ENCODE measurements at places on chromosomes 5 and 9.
A peak's percentile ranks its signal among the peaks of the same experiment; 100 is the strongest.

GRCh38 chr5:56564541-56565282, 250.6 kb upstream of the MAP3K1 start:
- DNase-seq: no peak

- no peak for DNase-seq
Observed at GRCh38 chr5:125484742-125485641, 738.6 kb upstream of the ZNF608 start.

- peak; percentile 12 for DNase-seq
Observed at GRCh38 chr5:62340392-62340791, 34.4 kb downstream of the KIF2A start.

DNA sequence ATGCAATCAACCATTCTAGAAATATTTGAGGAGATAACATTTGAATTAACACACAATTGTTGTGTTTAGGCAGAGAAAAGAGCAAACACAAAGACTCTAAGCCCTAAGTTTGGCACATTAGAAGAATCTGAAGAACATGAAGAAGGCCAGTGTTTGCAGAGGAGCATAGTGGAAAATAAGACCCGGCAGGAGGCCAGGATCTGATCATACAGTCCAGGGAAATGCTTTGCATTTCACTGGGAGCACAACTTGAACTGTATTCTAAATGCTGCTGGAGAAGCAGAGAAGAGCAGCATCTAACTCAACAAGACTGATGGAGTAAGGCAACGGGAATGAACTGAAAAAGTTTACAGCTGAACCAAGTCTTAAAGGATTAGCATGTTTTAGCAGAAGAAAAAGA, 463.4 kb downstream of the ZNF608 start:
- DNase-seq: no peak

DNA sequence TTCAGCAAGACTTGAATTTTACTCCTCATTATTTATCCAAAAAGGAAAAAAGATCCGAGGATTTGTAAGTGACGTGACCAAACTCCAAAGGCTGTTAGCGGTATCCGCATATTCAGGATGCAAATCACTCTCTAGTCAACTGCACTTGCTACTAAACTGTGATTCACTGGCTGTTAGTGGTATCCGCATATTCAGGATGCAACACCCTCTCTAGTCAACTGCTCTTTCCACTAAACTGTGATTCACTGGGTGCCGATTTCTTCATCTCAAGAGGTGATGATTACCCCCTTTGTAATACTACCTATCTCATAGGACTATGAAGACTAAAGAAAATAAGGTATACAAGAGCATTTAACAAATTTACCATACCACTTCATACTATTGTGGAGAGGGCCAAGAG, 5.7 kb downstream of the MAPKAP1 start:
- DNase-seq: no peak

- DNase-seq: no peak
Observed at GRCh38 chr5:115623658-115624057, 2.2 kb downstream of the TMED7 start.

DNA sequence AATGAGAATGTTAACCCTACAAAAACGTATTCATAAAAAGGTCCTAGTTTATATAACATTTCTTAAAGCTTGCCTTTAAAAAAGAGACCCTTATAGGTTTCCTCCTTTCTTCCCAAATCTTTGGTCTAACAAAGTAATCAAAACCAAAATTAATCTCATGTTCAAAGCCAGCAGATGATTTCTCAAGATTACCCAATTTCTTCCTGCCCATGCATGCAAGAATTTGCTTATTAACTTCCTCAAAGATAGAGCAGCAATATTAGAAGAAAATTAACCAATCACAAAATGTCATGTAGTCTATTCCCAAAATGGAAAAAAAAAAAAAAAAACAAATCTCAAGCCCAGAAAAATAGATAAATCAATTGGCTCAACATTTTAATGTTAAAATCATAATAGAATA, 114.9 kb downstream of the MLLT3 start:
- DNase-seq: no peak

GRCh38 chr9:25177858-25178257, 500.4 kb downstream of the TUSC1 start:
- DNase-seq: no peak

GRCh38 chr5:15234366-15234765, 265.6 kb upstream of the FBXL7 start:
- DNase-seq: no peak

DNA sequence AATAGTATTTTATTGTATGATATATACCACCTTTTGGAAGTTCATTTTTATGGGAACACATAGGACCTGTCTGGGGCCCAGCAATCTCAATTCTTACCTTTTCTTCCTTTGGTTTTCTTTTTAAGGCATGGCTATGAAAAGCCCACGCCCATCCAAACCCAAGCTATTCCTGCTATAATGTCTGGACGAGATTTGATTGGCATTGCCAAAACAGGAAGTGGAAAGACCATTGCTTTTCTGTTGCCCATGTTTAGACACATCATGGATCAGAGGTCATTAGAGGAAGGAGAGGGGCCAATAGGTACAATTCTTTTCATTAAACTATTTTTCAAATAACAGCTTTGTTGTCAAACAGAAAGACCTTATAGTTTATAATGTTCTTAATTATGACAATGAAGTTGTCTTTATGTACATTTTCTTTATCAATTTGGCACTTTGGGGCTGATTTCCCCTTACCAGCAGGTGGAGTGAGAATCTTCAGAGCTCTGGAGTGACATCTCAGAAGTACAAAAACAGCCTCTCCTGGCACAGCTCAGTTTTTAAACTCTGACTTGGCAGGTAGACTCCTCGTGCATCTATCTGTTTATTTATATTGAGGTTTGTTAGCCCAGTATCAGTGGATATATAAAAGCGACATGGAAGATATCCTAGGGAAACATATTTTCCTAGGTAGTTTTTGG, 25.8 kb downstream of the DDX46 start:
- peak; percentile 4 for DNase-seq

DNA sequence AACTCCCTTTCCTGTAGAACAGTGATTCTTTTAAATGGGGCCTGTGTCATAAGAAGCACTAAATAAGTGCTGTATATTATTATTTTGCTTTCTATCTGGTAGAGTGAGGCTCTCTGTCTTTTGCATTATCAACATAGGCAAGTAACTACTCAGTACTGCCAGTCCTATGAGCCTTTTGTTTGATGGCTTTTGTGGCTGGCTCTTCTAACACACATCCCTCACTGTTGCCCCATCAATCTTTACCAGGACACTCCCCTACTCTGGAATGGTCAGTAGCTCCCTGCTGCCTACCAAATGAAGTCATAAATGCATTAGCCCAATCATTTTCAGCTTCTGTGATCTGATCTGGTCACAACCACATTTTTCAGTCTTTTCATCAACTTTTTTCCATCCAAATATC, 137.6 kb downstream of the INSYN2B start:
- no peak for DNase-seq

DNA sequence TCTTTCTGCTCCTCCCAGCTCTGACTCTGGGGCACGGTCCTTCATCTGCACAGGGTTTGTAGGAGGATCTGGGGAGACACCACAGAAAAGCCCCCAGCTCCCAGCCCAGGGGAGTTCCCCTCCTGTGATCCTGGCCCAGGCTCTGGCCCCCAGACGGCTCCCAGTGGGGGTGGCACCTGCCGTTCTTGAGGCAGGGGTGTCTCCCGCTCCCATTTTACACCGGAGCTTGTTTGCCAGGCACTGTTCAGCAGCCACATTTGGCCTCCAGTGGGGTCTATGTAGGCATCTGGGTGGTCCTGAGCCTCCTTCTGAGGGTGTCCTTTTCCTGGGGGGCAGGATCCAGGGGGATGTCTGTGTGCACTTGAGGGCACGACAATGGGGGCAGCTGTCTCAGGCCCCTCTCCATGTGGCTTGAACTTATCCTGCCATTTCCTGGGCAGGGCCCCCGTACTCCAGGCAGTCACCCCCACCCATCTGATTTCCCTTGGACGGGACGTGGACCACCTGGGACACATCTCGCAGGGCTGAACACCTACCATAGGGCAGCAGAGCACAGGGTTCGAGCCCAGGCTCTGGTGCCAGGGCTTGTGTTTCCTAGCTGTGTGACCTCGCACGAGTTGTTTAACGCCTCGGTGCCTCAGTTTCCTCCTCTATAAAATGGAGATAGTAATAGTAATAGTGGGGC, 275.0 kb upstream of the MVB12B start:
- no peak for DNase-seq

- DNase-seq: no peak
Observed at GRCh38 chr9:83466877-83467276, 71.3 kb downstream of the FRMD3 start.

DNA sequence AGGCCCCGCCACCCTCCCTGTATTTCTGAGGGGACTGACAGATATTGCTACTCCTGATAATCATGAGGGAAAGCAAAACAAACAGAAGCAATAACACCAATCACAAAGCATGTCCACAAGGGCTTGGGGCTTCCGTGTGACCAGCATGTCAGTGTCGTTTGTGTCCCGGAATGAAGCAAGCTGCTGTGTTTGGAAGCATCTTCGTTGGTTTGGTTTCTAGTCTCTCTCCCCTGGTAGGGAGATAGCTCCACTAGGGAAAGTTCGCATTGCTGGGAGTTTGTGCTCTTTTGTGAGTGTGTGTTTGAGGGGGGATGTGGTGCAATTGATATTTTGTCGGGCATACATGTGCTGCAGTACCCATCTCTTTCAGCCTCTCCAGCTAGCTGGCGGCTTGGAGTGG, 1.4 kb downstream of the GRIA1 start:
- no peak for DNase-seq

DNA sequence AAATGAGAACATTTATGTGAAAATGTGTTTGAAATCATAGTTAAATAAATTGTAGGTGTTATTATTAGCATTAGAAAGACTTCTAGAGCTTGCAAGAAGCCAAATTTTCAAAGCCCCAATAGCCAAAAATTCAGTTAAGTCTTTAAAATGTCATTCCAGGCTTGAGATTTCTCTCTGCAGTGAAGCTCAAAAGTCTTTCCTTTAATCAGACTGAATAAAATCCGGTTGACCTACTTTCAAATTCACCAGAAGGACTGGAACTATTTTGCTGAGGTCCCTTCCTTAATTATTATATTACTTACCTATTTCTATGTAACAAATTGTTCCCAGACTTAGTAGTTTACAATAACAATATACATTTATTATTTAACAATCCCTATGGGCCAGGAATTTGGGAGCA, 112.2 kb upstream of the TRPM3 start:
- DNase-seq: no peak

DNA sequence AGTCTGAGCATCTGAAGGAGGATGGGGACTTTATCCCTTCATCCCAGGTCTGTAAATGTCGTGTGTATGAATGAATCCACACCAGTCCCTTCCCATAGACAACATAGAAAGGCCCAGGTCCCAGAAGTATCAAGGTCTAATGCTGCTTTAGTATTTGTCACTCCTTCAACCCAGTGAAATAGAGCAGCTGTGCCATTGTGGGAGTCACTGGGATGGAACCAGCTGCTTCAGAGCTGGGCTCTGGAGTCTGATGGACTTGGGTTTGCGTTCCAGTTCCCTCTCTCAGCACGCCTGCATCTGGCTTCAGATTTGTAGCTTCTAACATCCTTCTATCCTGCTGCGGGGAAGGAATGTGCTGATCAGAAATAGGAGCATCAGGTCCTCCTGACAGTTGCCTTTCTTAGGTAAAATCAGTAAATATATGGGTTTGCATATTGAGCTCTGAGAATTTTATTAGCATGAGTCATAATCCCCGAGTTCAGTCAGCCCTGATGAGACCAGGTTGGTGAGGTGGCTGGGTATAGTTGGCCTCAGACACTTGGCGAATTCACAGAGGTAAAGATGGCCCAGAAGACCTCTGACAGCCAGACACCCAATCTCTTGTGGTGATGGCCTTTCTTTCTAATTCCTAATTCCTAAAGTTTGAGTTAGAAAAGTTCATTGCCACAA, 10.1 kb downstream of the ACO1 start:
- DNase-seq: no peak

DNA sequence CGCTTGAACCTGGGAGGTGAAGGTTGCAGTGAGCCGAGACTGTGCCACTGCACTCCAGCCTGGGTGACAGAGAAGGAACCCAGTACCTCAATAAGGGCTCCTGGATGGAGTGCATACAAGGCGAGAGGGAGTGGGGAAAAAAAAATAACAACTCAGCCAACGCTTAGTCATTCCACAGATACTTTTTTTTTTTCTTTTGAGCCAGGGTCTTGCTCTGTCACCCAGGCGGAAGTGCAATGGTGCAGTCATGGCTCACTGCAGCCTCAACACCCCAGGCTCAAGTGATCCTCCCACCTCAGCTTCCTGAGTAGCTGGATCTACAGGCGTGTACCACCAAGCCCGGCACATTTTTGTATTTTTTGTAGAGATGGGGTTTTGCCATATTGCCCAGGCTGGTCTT, 59.5 kb upstream of the GGTA1 start:
- DNase-seq: no peak

DNA sequence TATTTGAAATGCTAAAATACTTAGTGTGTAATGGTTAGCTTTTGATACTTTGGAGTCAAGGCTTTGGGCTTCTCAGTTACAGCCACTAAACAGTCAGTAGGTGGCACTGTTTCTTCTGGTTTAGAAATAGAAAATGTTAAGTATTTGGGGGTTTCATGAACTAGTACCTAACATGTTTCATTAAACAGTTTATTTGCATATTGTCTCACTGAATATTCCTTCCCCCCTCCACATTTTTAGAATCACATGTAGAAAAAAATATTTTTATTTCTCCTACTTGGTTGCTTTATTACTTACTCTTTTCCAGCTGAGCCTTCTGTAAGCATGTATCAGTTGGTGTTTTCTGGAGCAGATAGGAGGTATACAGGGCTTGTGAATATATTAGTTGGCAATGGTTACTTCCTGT, 48.0 kb downstream of the IPO11 start:
- DNase-seq: peak; percentile 74

DNA sequence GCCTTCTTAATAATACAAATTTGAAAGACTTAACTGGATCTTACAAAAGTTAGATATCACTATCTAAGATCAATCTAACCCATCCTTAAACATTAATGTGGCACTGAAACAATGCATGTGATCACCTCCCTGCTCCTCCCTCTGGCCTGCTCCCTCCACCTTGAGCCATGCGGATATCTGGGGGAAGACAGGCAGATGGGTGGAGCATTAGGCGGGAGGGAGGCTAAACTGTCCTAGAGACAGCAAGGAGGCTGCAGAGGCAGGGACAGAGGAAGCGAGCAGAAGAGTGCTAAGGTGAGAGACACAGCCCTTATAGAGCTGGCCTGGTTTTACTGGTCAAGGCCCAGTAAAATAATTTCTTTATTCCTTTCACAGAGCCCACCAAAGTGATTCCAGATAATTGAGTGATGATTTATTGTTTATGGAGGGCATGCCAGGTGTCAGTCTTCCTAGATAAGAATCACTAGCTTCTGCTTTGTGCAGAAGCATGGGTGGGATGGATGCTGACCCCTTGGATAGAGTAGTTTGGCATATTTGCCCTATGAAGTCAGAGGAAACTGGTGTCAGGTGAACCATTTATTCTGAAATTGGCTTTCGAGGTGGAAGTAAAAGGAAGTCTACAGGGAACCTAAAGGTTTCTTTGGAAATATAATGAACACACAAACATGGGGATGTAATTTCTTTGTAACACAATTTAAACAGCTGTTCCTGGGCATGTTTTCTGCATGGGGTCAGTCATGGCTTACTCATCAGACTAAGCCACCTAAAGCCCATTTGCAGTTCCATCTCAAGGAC, 188.3 kb downstream of the GNAQ start:
- no peak for DNase-seq

Data from RPMI8226 (cell line).